ENCODE measurements at places on chromosomes 2 and 18. TPM values are rescaled to one million over a fixed set of nuclear protein-coding genes. Genes with fewer than 3 reads are reported as not detected.

DNA sequence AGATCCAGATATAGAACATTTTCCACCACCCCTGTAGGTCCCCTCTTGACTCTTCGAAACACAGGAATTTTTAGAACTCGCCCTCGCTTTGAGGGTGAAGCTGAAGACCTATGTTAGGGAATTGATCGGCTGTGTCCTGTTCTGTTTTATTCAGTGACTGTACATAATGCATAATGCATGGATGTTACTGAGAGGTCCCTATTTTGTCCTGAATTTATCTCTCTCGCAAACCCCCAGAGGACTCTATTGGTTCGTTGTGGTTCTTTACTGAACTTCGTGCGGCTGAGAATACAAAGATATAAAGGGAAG is 431 bp upstream of the EIF5B start:
- DNase-seq = no peak

GRCh38 chr2:188813315-188813714 is 160.9 kb upstream of the COL3A1 start:
- DNase-seq = no peak

GRCh38 chr18:789397-789796 is 22.6 kb downstream of the YES1 start:
- DNase-seq = no peak

DNA sequence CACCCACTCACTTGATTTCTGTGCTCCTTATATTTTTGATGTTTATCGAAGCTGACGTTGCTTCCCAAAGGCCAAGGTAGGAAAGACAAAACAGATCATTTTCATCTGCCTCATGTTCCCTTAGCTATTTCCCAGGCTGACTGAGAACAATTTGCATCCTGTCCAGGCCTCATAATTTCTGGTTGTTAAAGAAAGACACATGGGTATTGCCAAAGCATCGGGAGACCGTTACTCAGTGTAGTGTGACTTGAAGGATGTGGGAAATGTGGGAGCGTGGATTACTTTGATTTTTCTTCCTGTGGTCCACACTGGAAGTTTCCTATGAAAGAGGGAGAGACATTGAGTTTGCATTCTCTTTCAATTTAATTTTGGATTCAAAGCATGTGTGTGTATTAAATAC is 204.6 kb downstream of the TRIB2 start:
- no peak for DNase-seq

GRCh38 chr2:69213782-69214181 is 173.2 kb downstream of the GFPT1 start:
- DNase-seq = peak; percentile 63

GRCh38 chr2:96549967-96550786 is 13.6 kb downstream of the ARID5A start:
- no peak for DNase-seq

- no peak for DNase-seq
Observed at GRCh38 chr2:127419112-127419430, 844 bp downstream of the PROC start.

GRCh38 chr2:97936881-97937280 is 58.9 kb downstream of the TMEM131 start:
- DNase-seq = no peak

- DNase-seq = no peak
Observed at GRCh38 chr2:31208240-31208639, 9.1 kb downstream of the CAPN14 start.

DNA sequence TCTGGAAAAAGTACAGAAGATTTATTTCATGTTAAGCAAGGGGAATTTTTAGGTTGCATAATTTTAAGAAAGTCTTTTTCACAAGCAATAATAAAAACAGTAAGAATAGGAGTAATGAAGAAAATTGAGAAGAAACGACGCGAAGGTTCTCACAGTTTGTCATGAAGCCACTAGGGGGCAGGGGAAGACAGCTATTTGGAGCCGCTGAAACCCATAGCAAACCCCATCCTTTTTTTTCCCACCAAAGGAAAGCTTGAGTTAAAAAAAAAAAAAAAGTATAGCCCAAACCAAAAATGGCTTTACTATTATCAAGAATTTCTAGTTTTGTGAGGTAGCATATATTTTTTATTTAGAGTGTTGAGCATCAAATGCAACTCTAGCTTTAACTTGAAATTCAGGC is 300.9 kb downstream of the PHLPP1 start:
- DNase-seq = peak; percentile 71

DNA sequence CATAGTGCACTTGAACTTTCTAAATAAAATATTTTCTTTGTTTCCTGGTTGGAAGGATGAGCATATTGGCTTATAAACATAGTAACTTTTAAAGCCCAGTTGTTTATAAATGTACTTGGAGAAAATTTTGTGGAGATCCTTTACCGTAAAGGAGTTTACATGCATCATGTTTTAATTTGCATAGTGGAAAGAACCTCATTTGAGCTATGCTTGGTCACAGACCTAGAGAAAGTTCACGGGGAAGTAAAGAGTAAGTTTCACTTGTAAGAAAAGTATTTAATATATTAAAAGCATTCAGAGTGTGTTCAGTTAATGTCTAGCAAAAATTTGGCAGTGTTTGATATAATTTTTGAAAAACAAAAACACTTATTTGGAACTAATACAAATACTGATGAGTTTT is 45.3 kb downstream of the PIKFYVE start:
- no peak for DNase-seq

DNA sequence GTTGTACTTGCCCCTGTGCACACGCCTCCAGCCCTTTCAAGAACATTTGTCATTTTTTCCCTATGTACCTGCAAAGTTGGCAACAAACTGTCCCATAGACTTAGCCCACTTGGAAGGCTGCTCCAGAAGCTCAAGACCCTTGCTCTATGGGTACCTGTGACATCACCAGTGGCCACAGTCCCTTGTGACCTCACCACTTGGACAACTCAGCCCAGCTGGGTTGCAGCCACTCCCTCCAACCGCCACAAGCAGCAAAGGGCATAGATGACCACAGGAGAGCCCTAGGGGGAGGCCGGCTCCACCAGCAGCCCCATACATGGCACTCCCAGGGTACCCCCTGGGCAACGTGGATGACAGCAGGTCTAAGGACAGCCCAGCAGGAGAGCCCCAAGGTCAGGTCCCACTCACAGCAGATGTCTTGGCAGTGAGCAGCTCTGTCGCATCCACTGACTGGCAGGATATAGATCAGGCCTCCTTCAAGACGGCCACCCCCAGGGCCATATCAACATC is at the start of gene TEX44:
TSS of gene TEX44 (plus strand) at position 229 of the 510 bp plus-strand sequence. CDS start at position 317, 88 bp downstream.
- peak; percentile 64 for DNase-seq

DNA sequence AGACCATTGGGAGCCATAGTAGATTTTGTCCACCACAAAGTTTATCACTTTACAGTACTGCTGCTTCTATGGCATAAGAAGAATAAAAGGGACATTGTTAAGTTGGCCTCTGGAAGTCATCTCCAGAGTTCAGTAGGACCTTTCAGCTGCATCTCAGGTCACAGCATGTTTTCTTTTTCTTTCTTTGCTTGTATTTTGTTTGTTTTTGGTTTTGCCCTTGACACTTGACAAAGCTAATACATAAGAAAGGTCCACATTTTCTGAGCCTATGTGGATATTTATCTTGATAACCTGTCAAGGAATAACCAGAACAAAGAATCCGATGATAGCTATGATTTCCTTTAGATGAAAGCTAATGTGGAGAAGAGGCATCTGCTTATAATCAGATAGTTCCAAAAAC is 101.6 kb upstream of the XIRP2 start:
- no peak for DNase-seq

GRCh38 chr2:47751856-47752414 is 31.0 kb upstream of the MSH6 start:
- no peak for DNase-seq

DNA sequence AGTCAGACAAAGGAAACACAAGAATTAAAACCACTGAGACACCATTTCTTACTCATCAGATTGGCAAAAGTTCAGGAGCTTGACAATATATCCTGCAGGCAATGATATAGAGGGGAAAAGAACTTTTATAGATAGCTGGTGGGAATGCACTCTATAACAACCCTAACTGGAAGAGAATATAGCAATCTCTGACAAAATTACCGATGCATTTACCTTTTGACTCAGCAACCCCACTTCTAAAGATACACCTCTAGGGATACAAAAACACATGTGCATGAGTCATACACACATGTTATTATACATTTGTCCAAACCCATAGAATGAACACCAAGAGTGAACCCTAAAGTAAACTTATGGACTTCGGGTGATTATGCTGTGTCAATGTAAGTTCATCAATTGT is 79.4 kb upstream of the SRD5A2 start:
- DNase-seq = no peak

GRCh38 chr2:41826921-41827320 is 220.9 kb upstream of the PKDCC start:
- no peak for DNase-seq

GRCh38 chr2:62931536-62931935 is 119.1 kb upstream of the OTX1 start:
- DNase-seq = no peak

DNA sequence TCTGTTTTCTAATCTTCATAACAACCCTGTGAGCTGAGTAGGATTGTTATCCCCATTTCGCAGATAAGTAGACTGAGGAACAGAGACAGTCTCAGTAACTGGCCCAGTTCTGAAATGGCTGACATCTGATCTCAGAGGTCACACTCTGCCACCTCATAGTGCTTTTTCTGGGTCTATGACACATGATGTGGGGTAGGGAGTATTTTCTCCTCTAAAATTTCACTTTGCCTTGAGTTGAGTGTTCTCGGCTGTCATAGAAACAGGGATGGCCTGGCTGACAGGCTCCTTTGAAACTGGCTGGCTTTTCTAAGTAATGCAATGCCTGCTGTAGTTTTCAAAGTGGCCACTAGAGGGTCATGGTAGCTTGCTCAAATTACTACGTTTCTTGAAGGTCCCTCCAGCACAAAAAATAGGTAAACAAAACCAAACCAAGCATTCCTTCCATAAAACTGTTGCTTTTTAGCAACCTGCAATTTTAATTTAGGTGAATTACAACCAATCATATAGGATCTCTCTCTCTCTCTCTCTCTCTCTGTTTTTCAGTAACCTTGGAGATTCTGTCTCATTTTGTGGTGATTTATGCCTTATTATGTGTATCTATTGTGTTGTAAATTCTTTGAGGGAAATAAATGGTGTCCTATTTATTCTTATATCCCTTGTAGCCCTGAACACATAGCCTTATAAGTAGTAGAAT is 84.2 kb upstream of the TTN start:
- peak; percentile 93 for DNase-seq

DNA sequence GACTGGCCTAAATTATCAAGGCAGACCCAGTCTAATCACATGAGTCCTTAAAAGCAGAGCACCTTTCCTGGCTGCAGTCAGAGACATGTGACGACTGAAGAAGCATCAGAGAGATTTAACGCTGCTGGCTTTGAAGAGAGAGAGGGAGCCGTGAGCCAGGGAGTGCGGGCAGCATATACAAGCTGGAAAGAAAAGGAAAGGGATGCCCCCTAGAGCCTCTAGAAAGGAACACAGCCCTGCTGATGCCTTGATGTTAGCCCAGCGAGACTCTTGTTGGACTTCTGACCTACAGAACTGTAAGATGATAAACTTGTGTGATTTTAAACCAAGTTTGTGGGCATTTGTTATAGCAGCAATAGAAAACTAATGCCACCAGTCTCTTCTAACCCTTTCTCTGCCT is 58.1 kb downstream of the HEATR5B start:
- DNase-seq = no peak

DNA sequence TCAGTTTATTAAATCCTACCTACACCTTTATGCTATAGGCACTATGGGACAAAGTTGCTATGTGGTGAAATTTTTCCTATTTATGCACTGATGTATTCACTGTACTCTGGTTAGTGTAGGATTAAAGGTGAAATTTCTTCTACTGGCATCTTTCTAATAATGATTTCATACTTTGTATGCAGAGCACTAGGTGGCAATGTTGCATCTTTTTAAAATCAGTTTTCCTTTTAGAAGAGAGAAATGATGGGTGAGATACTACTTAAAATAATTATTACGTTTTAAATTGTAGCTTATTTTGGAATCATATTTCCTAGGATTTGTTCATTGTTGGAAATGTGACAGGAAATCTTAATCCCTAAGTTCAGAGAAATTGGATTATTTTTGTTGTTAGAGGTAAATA is 150.9 kb downstream of the CD8B2 start:
- DNase-seq = peak; percentile 50

DNA sequence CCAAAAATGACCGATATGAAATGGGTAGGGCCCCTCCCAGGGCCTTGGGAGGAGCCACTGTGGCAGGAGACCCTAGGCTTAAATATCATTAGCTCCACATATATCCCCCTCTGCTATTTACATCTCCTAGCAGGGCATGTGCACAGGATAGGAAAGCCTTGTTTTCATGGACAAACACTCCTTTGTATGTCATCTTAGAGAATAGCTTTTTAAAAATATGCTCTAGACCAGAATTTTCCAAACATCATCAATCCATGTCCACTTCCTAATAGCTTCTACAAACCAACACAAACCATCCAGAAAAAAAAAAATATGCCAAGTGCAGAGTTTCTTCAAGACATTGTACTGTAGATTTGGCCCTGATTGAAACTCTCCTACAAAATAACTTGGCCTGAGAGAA is 10.8 kb downstream of the DAPL1 start:
- DNase-seq = no peak

GRCh38 chr2:168143813-168144212 is 103.6 kb downstream of the STK39 start:
- no peak for DNase-seq

BARD1 gene
- total RNA-seq = 7.0 TPM

MOGAT1 gene
- not detected for total RNA-seq

CLEC4F gene
- total RNA-seq = not detected

EIF5B gene
- 22.3 TPM for total RNA-seq

FN1 gene
- 1,808 TPM for total RNA-seq

POTEC gene
- total RNA-seq = not detected

C2orf15 gene
- 0.78 TPM for total RNA-seq

PCARE gene
- 0.32 TPM for total RNA-seq

RTP5 gene
- total RNA-seq = 0.08 TPM

ALPG gene
- not detected for total RNA-seq

GREB1L gene
- total RNA-seq = 8.8 TPM

HOXD13 gene
- not detected for total RNA-seq

BCL11A gene
- 0.11 TPM for total RNA-seq

PLCD4 gene
- total RNA-seq = 11.8 TPM

ZNF516 gene
- total RNA-seq = 11.3 TPM

NT5C1B gene
- not detected for total RNA-seq

C2orf78 gene
- not detected for total RNA-seq

SEPTIN10 gene
- total RNA-seq = 33.8 TPM
